GDM1 (cell line): ENCODE measurements at places on chromosomes 2 and 18.

- DNase-seq = no peak
Measured at GRCh38 chr2:10768063-10768507, 44.5 kb downstream of the PDIA6 start.

DNA sequence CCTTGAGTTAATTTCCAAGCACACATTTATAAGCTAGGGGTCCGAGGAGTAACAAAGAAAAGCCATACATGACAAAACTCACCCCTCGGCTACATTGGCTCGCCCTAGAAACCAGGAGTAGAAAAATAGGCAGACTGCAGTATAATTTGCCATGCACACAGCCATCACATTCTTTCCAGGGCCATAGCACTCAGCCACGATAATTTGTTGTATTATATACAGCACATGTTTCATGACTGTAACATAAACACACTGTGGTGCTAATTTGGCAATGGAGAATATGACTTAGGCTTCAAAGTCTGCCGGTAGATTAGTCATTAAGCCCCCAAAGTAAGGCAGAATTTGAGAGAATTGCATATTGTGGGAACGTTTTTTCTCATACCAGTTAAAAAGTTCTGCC lies 254.9 kb downstream of the ZNF521 start:
- no peak for DNase-seq

GRCh38 chr2:25517701-25518100 lies 155.7 kb downstream of the DTNB start:
- no peak for DNase-seq

DNA sequence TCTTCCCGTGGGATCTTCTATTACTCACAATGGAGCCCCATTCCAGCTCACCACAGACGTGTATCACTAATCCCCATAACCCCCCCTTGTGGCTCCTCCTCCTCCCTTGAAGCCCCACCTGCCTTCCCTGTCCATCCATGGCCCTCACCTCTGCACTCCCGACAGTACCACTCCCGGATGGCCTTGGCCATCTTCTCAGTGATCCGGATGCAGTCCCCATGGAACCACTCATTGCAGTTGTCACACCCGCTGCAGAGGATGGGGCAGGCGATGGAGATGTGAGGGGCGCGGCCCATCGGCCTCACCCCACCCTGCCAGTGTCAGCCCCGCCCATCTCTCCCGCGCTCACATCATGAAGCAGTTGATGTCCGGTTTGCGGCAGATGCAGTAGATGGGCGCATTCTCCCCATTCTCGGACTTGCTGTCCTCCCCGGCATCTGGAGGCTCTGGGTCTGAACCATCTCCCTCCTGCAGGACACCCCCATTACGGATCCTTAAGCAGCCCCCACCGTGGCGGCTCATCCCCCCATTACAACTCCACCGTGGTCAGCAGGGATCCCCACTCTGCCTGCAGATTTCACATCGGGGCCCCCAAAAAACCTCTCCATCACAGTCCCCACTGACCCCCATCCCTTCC lies 983 bp downstream of the CXXC1 start:
- no peak for DNase-seq

DNA sequence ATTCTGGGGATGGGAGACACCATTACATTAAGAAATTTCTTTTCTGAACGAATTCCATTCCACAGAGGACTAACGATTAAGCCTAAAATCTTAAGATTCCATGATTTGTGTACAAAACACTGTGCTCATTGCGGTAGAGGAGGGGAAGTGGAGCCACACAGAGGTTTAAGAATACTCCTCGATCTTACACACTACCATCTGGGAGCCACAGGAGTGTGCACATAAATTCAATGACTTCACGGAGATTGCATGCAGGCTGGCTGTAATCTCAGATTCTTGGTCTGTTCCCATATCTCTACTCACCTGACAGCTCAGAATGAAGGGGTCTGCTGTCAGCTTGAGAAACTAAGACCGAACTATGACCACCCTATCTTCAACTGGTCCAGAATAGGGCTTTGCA lies 762 bp downstream of the VPS4B start:
- no peak for DNase-seq

- DNase-seq = peak; percentile 38
Measured at GRCh38 chr2:37653805-37654378, 17.6 kb downstream of the CDC42EP3 start.

- DNase-seq = no peak
Measured at GRCh38 chr2:170462433-170463205, 252.5 kb upstream of the SP5 start.

- DNase-seq = no peak
Measured at GRCh38 chr2:237700512-237701032, 73.2 kb downstream of the LRRFIP1 start.

- no peak for DNase-seq
Measured at GRCh38 chr18:48765053-48765452, 185.7 kb downstream of the SMAD7 start.

DNA sequence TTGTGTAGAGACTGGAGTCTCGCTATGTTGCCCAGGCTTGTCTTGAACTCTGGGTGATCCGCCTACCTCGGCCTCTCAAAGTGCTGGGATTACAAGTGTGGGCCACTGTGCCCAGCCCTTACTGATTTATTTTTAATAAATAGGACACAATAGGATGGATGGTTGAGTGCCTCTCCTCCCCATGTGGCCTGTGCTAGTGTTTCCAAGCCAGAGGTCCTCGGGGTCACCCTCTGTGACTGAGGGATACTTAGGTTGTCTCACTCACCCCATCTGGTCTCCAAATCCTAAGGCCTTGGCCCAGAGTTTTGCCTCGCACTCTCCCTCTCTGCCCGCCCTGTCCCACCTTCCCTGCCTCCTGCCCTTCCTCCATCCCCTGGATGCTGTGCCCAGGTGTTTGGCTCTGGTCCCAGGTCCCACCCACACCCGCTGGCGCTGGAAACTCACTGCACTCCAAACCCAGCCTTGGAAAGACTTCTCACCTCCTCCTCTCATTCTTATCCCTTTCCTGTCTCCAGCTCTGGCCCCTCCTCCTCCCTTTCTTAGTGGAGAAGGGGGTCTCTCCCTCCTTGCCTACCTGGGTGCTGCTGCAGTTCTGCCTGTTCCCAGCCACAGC lies 4.7 kb upstream of the ECEL1 start:
- DNase-seq = no peak

DNA sequence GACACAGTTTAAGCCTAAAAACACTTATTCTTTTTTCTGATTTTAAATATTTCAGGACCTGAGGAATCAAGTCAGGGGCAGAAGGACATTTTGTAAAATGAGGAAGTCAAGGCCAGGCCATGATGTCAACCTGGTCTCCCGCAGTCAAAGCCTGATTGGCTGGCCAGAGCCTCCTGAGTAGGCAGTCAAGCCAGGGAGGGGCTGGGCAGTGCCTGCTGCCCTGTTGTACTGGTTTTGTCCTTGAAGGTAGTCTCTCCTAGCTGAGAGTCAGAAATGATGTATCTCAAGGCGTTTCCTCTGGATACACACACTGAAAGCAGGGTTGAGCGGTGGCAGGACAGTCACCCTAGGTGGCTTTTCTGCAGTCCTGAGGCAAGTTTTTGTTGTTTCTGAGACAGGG lies 19.8 kb downstream of the CCT7 start:
- no peak for DNase-seq

DNA sequence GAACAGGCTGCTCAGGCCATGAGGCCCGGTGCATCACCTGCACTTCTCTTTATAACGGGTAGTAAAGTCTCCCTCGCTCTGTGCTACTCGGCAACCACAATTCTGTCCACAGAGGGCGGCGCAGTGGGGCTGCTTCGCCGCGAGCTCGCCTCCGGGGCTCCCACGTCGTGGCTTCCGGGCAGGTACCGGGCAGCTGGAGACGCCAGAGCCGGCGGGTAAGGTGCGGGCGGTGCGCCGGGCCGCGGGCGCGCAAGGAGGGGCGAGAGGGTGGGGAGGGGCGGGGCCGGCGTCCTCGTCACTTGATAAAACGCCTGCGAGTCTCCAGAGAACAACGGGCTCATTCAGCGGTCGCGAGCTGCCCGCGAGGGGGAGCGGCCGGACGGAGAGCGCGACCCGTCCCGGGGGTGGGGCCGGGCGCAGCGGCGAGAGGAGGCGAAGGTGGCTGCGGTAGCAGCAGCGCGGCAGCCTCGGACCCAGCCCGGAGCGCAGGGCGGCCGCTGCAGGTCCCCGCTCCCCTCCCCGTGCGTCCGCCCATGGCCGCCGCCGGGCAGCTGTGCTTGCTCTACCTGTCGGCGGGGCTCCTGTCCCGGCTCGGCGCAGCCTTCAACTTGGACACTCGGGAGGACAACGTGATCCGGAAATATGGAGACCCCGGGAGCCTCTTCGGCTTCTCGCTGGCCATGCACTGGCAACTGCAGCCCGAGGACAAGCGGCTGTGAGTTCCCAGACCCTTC lies at the start of gene ITGA6:
ITGA6 (plus strand) TSS at position 331 of the 734 bp plus-strand sequence.
- peak; percentile 48 for DNase-seq

DNA sequence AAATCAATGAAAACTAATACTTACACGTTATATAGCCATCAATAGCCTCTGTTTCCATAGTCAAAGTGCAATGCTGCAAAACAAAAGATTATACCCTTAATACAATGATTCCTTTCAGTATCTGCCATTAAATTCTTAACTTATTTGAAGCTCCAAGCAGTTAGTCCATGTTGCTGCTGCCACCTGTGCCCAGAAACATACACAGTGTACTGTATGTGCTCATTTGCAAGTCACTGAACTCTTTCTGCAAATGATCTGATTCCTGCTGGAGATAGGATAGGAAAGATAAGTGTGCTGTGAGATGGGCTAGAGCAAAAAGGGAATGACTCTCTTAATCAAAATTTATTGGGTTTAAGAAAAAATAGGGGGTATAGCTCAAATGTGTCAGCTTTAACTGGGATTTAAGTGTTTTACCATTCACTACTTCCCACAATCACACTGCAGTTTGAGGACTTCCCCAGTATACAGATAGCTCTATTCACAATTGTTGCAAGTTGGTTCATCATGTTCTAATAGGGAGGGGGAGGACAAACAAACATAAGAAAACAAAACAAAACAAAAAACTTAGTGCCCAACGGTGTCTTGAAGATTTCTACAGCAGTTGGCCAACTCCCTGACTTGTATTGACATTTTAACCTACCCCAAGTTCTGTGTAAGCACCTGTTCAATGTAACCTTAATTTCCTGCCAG lies 2.7 kb downstream of the IKZF2 start:
- no peak for DNase-seq

DNA sequence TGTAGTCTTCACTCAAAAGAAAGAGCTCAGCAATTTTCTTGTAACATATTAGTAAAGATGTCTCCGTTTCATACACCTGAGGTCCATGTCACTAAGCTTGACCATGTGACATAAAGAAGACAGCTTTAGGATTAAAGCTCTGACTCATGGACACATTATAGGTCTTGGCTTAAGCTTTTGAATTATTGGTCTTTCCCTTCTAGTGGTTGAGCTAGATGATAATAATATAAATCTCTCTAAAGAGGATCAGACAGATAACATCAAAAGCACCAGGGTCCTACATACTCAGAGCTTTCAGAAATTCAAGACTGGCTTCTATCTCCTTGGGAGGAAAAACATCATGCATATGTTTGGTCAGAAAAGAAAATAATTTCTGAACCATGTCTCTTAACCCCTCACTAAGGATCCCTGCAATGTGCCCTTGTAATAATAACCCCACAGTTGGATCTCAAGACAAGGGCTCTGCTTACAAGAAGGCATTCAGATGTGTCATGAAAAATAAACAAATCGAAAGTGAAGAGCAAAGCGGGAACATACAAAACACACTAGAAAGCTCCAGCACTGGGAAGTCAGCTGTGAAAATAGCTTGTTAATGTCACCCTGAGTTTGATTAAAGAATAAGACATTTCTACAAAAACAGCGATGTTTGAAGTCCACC lies 174.5 kb downstream of the PID1 start:
- DNase-seq = no peak

DNA sequence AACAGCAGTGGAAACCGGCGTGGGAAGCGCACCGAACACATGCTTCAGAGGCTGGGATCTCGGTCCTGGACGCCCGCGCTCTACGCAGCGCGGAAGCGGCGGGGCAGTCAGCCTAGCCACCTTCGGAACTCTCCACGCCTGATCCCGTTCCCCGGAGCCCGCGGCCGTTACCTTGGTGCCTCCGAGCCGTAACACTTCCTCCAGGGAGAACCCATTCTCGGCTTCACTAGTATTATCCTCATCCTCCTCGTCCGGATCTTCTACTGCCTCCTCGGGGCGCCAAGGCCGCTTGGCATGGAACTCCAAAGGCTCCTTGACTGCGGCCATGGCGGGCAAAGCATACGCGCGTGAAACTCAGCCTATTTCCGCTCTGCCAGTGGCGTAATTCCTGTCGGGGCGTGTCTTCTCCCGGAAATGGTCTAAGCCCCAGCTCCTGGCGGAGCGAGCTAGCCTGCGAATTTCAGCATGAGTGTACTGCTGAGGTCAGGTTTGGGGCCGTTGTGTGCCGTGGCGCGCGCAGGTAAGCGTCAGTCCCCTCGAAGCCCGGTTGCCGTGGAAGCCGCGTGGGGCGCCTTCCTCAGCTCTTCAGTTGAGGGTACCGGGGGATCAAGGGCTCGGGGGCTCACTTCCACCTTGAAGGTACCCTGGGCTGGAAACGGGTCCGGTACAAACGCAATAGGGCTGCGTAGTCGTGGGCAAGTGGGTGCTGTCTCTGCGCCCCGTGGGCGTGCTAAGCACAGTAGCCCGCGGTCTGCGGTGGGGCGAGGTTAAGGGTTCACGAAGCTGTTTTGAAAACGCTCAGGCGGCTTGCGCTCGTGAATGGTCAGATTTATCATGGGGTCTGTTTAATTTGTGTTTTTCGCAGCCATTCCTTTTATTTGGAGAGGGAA lies at the start of the genes CEBPZ and NDUFAF7:
CEBPZ (minus strand) TSS at position 356 of the 890 bp plus-strand sequence; CDS start at position 327, 29 bp downstream.
NDUFAF7 (plus strand) TSS at position 418 of the 890 bp plus-strand sequence; CDS start at position 466, 48 bp downstream.
- peak; percentile 78 for DNase-seq

DNA sequence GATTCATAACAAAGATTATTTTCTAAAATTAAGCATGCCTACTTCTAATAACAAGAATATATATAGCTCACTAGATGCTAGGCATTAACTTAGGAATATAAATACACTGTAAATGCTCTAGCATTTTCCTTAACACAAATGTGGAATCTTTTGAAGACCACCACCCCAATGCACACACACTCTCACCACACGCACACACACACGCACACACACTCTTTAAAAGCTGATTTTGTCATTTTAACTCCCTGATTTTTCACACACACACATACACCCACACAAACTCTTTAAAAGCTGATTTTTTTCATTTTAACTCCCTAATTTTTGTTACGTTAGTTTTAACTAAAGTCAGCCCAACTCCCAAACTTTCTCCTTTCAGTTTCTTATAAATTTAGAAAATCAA lies 3.0 kb downstream of the COL5A2 start:
- DNase-seq = no peak

DNA sequence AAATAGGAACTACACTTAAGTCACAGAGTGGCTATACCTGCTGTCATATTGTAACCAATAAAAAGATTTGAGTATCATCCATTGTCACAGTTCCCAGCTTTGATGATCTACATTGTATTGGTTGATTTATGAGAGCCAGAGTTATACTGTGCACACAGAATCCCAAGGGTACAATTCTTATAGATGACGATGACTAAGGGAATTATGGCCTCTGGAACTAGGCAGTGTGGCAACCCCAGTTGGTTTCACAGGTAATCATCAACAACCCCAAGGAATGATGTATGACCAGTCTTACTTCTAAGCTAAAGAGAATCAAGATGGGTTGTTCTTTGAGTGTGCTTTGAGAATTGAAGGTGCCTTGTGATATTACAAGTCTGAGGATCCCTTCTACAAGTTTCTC lies 217.3 kb downstream of the ETAA1 start:
- no peak for DNase-seq

GRCh38 chr2:146844226-146844990 lies 1000.4 kb upstream of the ACVR2A start:
- no peak for DNase-seq

- no peak for DNase-seq
Measured at GRCh38 chr2:120631236-120631635, 104.4 kb upstream of the GLI2 start.
